Transverse colon (tissue), 4 donors: ENCODE measurements at places on chromosomes 3 and 15. TPM values are rescaled to one million over a fixed set of nuclear protein-coding genes. Genes with fewer than 3 reads are reported as not detected.

The SPRED1 gene
- total RNA-seq = 8.6 TPM

The COL6A5 gene
- not detected for total RNA-seq

The CCR8 gene
- not detected for total RNA-seq

The CCR9 gene
- total RNA-seq = 0.14 TPM

DNA sequence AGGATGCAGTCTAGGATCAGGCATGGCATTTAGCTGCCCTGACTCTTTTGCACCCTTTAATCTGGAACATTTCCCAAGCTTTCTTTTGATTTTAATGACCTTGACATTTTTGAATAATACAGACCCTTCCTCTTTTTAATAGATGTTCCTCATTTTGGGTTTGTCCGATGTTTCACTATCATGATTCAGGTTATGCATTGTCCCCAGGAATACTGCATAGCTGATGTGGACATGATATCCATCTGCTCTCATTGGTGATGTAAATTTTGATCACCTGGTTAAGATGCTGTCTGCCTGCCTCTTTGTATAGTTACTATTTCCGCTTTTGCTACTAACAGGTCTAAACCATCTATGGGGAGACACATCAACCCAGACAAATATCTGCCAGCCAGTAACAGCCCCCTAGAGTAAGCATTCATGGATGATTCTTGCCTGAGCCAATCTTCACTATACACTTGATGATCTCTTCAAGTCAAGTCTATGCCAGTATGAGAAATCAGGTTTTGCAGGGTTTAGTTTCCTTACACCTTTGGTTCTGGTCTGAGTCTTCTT lies 50.6 kb upstream of the ULK4 start:
- no peak for DNase-seq

DNA sequence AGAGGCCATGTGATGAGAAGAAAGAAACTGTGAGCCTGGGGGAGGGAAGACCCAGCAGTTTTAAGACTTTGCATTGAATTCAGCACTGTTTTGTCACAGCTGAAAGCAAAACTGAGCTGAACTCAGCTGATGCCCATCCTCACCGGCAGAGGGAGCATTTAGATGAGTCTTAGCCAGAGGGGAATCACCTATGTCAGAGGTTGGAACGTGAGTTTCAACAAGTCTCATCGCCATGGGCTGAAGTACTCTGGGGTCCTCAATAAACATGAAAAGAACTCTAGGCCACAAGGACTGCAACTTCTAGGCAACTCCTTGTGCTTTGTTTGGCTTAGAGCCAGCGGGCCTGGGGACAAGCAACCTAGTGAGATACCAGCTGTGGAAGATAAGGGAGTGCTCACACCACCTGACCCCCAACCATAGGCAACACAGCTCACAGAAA lies 324.5 kb downstream of the TBL1XR1 start:
- DNase-seq = peak; percentile 50

- peak; percentile 68 for DNase-seq
Observed at GRCh38 chr3:123755085-123755484, 129.0 kb downstream of the MYLK start.

DNA sequence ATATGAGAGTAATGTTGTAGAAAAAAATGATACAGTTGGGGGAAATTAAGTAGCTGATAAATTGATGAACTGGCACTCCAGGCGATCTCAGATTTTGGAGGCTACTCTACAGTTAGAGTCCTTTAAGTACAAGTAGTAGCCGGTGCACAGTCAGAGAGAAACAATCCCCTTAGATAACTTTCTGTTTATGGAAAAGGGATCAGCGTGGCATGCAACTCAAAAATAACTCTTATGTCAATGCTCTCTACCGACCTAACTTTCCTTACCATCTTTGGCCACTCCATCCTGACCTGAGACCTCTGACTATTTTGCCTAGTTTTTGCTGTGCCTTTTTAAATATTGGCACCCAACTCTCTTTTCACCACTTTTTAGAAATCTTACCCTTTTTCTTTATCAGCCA lies 299.6 kb downstream of the UNC13C start:
- no peak for DNase-seq

GRCh38 chr15:54816401-54816800 lies 380.3 kb downstream of the RSL24D1 start:
- no peak for DNase-seq

- no peak for DNase-seq
Observed at GRCh38 chr3:52679199-52679538, 6.5 kb downstream of the PBRM1 start.

DNA sequence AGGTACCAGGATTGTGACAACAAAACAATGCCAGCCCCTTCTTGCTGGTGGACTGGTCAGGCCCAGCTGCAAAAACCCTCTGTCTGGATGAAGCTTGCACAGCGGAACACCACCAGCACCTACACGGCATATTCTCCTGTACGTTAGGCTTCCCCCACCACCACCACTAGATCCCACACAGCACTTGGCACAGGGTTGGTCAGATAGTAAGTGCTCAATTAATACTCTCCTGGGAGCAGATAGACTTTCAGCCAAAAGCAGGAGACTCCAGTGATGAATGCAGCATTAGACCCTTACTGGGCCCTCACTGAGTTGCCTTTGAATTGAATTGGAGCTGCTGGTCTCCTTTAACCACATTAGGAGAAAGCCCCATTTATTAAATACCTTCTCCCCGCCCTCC lies 97.9 kb downstream of the CPN2 start:
- DNase-seq = no peak

- no peak for DNase-seq
Observed at GRCh38 chr3:23199649-23200048, 3.5 kb upstream of the UBE2E2 start.
